ENCODE measurements at places on chromosomes 5 and 9. TPM values are rescaled to one million over a fixed set of nuclear protein-coding genes. Genes with fewer than 3 reads are reported as not detected.
A peak's percentile ranks its signal among the peaks of the same experiment; 100 is the strongest.

GRCh38 chr5:59293700-59294099 lies 599.8 kb downstream of the PDE4D start:
- DNase-seq: no peak

DNA sequence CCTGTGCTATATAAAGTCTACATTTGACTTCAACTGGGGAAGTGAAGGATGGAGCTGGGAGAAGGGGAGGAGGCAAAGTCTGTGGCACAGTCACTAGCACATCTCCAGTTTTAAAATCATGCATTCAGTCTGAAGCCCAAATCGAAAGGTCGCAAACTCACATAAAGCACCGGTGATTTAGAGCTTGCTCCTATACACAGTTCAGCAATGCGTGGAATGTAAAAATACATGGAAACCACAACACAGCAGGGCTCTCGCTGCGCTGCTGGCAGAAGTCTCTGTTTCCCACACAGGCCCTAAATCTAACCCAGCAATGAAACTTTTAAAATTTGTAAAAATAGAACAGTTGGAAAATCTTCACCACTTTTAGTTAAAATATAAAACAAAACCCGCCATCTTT lies 68.2 kb downstream of the EBF1 start:
- no peak for DNase-seq

DNA sequence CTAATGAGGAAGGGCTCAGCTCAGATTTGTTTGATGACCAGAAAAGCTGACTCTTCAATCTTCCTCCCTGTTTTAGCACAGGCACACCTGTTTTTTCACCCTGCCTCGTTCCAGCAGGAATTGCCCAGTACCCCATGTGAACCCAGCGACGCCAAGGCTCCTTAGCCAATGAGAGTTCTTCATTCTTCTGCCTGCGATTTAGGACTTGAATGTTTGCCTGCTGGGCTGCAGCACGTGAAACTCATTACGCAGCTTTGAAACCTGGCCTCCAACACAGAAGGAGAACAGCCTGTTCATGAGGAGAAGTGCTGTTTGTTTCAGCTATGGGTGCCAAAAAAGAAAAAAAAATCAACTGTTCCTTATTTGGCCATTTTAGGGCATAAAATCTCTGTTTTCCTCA lies 315.5 kb downstream of the TRPM3 start:
- DNase-seq: no peak

- DNase-seq: peak; percentile 86
Observed at GRCh38 chr5:109455598-109456096, 45.9 kb upstream of the PJA2 start.

DNA sequence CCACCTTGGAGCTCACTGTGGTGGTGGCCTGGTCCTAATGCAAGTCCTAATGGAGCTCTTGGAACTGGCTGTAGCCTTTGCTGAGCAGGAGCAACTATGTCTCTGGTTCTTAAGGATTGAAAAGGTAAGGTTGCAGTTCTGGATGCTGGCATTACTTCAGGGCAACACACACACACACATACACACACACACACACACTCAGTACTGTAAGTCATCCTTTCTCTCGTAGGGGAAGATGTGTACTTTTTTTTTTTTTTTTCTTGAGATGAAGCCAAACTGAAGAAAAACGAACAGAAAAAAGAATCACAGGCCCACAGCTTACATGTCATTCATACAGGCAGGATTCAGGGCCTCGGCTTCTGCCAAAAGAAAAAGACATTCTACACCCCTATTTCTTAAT lies 81.1 kb upstream of the RPS23 start:
- no peak for DNase-seq

DNA sequence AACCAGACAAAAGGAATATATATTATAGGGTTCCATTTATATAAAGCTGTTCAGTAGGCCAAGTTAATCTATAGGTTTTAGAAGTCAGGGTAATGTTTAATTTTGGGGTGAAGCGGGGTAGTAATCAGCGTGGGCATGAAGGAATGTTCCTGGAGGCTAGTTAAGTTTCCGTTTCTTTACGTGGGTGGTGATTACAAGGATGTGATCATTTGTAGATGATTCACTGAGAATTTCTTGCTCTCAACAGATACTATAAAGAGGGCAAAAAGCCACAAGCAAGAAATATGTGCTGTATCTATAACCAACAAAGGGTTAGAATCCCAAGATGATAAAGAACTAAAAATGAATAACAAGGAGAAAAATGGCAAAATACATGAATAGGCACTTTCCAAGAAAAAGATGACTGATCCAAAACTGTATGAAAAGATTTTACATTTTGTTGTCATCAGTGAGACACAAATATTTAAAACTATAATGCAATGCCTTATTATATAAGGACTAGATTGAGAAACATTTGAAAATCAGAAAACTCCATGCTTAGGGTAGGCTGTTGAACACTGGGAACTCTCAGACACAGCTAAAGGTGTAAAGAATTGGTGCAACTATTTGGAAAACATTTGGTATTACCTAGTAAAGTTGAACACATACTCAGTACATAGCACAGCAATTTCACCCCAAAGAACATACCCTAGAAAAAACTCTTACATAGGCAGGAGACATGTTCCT lies 224.3 kb upstream of the S1PR3 start:
- DNase-seq: no peak

DNA sequence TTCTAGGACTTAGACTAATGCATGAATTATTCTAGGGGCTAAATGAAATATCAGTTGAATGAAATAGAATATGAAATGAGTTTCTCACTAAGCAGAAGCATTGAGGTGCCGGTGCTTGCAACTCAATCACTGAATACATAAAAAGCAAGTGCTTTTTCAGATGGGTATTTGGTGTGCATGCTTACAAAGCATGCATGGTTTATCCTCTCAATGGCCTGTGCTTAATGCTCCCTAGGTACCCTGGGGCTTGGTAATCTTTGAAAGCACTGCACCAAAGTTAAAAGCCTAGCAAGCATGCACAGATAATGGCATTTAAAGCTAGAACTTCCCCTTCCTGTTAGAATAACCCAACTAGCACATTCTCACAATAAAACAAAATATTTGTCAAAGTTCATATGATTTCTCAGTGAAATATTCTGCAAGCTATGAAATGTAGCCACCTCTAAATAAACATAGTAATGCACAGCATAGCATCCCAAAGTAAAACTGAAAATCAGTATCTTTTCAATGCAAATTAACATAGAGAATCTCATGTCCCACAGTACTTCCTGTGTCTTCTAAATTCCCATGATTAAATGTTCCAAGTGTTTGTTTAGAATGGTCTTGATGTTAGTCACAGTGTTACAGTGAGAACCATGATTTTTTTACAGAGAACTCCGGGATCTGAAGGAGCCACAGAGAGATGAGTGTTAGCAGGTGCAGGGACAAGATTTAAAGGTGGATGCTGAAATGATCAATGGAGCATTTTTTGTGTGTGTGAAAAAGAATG lies 143.4 kb upstream of the CDH6 start:
- no peak for DNase-seq

DNA sequence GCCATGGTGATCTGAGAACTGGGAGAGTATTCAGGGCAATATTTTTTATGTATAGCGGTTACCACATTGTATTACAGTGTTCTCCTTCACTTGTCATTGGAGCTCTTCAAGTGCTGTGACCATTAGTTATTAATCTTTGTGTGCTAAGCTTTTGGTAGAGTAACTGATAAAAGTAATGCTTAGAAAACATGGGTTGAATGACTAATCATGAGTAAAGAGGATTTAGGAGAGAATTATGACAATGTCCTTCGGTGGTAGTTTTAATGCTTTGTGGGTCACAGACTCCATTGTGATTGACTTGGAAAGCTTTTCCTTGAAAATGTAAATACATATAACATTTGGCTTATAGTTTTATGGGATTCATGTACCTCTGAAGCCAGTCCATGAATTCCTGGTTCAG lies 21.4 kb downstream of the TGFBR1 start:
- DNase-seq: no peak

The ADRA1B gene
- total RNA-seq: not detected

The LCN10 gene
- not detected for total RNA-seq

The GNE gene
- total RNA-seq: 14.3 TPM

All from lower leg skin (tissue), 4 donors.